SJCRH30 (cell line): ENCODE measurements at places on chromosomes 12 and 14.
A peak's percentile ranks its signal among the peaks of the same experiment; 100 is the strongest.

GRCh38 chr14:56120091-56120691 is 2.0 kb downstream of the PELI2 start:
- no peak overlapping the region; the same call in 1 of the 2 replicates for H3K27ac ChIP-seq
- H3K4me1 ChIP-seq: no peaks in the 10 kb centered on the region
- no peaks in the 10 kb centered on the region for H3K27me3 ChIP-seq
- peak; percentile 9 for DNase-seq

GRCh38 chr12:71878208-71878607 is 38.6 kb downstream of the TBC1D15 start:
- no peak for DNase-seq
- H3K27me3 ChIP-seq: no peaks in the 10 kb centered on the region
- H3K36me3 ChIP-seq: peaks cover 30% of the 10 kb centered on the region
- peaks cover 4% of the 10 kb centered on the region; the same call in 1 of the 2 replicates for H3K4me1 ChIP-seq
- H3K27ac ChIP-seq: no peak overlapping the region

- peaks cover 13% of the 10 kb centered on the region; the same call in 1 of the 2 replicates for H3K4me1 ChIP-seq
- H3K27me3 ChIP-seq: no peaks in the 10 kb centered on the region
- no peak overlapping the region for H3K4me3 ChIP-seq
- no peaks in the 10 kb centered on the region for H3K36me3 ChIP-seq
These were observed 14.0 kb downstream of the MANSC1 start for GRCh38 chr12:12336049-12336411.

GRCh38 chr12:29804019-29804418 is 20.3 kb upstream of the TMTC1 start:
- DNase-seq: peak; percentile 38
- no peak overlapping the region for H3K4me3 ChIP-seq
- no peaks in the 10 kb centered on the region for H3K27me3 ChIP-seq
- H3K36me3 ChIP-seq: no peaks in the 10 kb centered on the region
- H3K4me1 ChIP-seq: peaks cover 12% of the 10 kb centered on the region

DNA sequence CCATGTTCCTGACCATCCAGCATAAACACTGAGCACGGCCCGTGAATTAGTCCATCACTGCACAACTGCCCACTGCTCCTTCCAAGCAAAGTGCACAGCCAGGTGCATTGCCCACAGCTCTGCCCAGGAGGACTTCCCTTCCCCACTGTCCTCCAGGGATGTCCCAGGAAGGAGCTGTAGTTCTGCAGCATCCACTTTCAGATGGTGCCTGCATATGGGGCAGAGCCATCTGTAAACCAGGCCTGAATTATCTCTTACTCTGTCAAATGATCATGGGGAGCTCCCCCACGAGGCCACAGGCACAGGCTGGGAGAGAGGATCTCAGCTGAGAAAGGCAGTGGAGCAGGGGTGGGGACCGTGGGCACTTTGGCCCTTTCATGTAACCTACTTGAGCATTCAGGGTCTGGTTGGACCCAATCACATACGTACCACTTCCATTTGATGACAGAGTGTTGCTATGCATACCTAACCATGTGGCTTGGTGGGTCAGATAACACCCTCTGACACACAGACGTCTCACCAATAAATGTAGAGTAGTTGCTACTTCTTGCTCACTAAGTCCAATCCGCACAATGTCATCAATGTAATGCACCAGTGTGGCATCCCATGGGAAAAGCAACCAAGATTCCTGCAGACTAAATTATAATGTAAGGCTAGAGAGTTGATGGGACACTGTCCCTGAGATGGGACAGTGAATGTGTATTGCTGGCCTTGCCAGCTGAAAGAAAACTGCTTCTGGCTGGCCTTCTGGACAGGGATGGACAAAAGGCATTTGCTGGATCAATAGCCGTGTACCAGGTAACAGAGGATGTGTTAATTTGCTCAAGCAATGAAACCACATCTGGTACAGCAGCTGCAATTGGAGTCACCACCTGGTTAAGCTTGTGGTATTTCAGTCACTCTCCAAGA is 113.8 kb upstream of the C14orf180 start:
- no peak overlapping the region for H3K4me3 ChIP-seq
- no peak overlapping the region for H3K27ac ChIP-seq
- no peaks in the 10 kb centered on the region for H3K4me1 ChIP-seq

- no peaks in the 10 kb centered on the region for H3K27me3 ChIP-seq
- DNase-seq: no peak
- H3K36me3 ChIP-seq: no peaks in the 10 kb centered on the region
- no peaks in the 10 kb centered on the region for H3K4me1 ChIP-seq
- no peak overlapping the region for H3K4me3 ChIP-seq
- H3K27ac ChIP-seq: no peak overlapping the region
These were observed 75.2 kb downstream of the PRIMA1 start for GRCh38 chr14:93712838-93713724.

- H3K27ac ChIP-seq: no peak overlapping the region
- peaks cover 12% of the 10 kb centered on the region for H3K4me1 ChIP-seq
- H3K27me3 ChIP-seq: no peaks in the 10 kb centered on the region
- H3K36me3 ChIP-seq: no peaks in the 10 kb centered on the region
These were observed 321.0 kb downstream of the BCL11B start for GRCh38 chr14:98951031-98951430.

- no peak overlapping the region for H3K27ac ChIP-seq
- H3K36me3 ChIP-seq: no peaks in the 10 kb centered on the region
- no peaks in the 10 kb centered on the region for H3K27me3 ChIP-seq
- no peak for DNase-seq
These were observed 118.3 kb upstream of the SCAF11 start for GRCh38 chr12:46108721-46109120.

GRCh38 chr12:98228683-98229539 is 286.5 kb upstream of the TMPO start:
- H3K27me3 ChIP-seq: no peaks in the 10 kb centered on the region
- H3K4me1 ChIP-seq: no peaks in the 10 kb centered on the region
- H3K4me3 ChIP-seq: no peak overlapping the region
- no peak for DNase-seq
- no peaks in the 10 kb centered on the region for H3K36me3 ChIP-seq
- no peak overlapping the region for H3K27ac ChIP-seq

- no peak for DNase-seq
- peak overlapping the region; percentile 86; the same call in 1 of the 2 replicates for H3K27ac ChIP-seq
- H3K4me3 ChIP-seq: no peak overlapping the region
- H3K36me3 ChIP-seq: no peaks in the 10 kb centered on the region; the same call in 1 of the 2 replicates
- H3K4me1 ChIP-seq: peaks cover 52% of the 10 kb centered on the region
These were observed 58.0 kb downstream of the NUAK1 start for GRCh38 chr12:106080791-106081170.

DNA sequence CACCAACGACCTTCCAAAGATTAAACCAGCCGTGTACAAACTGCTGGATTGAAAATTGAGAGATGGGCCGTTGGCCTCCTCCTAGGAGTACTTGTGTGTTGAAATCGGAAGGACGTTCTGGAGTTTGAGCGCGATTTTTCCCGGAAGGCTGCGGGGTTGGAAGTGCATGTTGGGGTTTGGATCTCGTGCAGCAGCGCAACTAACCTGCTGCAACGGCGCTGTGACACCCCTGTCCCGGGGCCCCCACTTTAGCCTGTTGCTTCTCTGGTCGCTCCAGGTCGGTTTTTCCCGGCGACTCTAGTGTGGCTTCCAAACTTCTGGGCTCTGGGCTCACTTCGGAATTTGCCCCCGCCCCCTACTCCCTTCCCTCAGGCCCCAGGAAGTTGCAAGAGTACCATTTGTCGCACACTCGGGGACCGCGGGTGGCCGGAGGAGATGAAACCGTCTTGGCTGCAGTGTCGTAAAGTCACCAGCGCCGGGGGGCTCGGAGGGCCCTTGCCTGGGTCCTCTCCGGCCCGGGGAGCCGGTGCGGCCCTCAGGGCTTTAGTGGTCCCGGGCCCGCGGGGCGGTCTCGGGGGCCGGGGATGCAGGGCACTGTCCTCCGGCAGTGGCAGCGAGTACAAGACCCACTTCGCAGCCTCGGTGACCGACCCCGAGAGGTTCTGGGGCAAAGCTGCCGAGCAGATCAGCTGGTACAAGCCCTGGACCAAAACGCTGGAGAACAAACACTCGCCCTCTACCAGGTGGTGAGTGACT is at the start of gene ACSS3:
ACSS3 (plus strand) TSS at position 394 of the 756 bp plus-strand sequence; CDS start at position 436, 42 bp downstream.
- H3K36me3 ChIP-seq: no peaks in the 10 kb centered on the region
- H3K27ac ChIP-seq: peak within 1 kb of the TSS; percentile 58
- DNase-seq: peak; percentile 71
- peak within 1 kb of the TSS; percentile 92 for H3K4me3 ChIP-seq
- H3K27me3 ChIP-seq: no peaks in the 10 kb centered on the region

- no peaks in the 10 kb centered on the region for H3K27me3 ChIP-seq
- no peak for DNase-seq
- H3K36me3 ChIP-seq: peaks cover 8% of the 10 kb centered on the region
These were observed 54.0 kb downstream of the GPATCH2L start for GRCh38 chr14:76205708-76206107.

DNA sequence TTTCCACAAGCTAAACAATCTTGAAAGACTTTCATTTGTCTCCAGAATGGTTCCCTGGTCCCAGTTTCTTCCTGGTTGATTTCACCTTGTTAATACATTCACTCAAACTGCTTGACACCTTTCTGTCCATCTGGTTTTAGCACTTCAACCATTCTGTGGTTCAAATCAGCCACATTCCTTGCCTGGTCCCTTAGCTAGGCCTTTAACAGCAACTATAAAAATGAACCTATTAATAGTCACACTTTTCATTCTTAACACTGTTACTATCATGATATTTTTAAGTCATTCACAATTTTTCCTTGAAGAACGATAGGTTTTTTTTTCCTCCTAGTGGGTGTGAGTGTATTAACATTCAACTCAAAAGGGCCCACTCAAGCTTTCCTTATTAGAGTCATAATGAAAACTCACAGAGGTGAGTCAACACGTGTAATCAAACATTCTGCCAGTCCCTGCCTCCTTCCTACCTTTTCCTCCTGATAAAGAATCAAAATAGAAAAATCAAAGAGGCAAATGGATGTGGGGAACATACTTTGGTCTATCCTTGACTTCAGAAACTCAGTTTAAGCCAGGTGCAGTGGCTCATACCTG is 34.4 kb upstream of the CCNT1 start:
- H3K4me3 ChIP-seq: no peak overlapping the region
- no peaks in the 10 kb centered on the region for H3K36me3 ChIP-seq
- H3K27me3 ChIP-seq: no peaks in the 10 kb centered on the region; the same call in 1 of the 2 replicates
- H3K4me1 ChIP-seq: no peaks in the 10 kb centered on the region
- no peak overlapping the region for H3K27ac ChIP-seq
- no peak for DNase-seq

DNA sequence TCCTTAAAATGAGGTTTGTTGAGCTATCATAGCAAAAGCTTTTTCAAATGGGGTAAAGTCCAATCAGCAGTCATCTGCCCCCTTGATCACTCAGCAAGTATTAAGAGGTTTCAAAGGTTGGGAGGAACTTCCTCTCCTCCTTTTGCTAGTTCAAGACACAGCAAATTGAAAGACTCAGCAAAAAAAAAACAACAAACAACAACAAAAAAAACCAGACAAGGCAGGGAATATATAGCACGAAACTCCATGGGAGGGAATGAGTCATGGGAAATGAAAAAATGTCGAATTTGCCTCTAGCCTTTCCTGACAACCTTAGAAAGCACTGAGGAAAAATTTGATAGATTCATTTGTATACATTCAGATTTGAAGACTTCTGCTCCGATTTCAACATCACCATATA is 1.6 kb upstream of the SLC7A8 start:
- H3K27me3 ChIP-seq: peaks cover 23% of the 10 kb centered on the region
- no peak for DNase-seq
- H3K4me3 ChIP-seq: no peak overlapping the region

DNA sequence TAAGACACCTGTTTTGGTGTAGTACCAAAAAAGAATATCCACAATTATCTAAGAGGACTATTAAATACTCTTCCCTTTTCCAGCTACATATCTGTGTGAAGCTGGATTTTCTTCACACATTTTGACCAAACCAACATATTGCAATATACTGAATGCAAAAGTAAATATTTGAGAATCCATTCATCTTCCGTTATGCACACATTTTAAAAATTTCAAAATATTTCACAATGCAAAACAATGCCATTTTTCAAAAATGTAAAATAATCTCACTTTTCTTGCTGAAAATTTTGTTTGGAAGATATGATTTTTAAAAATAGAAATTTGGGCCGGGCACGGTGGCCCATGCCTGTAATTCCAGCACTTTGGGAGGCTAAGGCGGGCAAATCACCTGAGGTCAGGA is 133.9 kb upstream of the FUT8 start:
- H3K27ac ChIP-seq: no peak overlapping the region
- no peak overlapping the region for H3K4me3 ChIP-seq
- H3K36me3 ChIP-seq: no peaks in the 10 kb centered on the region
- no peaks in the 10 kb centered on the region for H3K27me3 ChIP-seq
- H3K4me1 ChIP-seq: no peaks in the 10 kb centered on the region

- H3K27me3 ChIP-seq: peaks cover 4% of the 10 kb centered on the region; the same call in 1 of the 2 replicates
- no peaks in the 10 kb centered on the region for H3K36me3 ChIP-seq
- H3K4me3 ChIP-seq: no peak overlapping the region
- H3K4me1 ChIP-seq: no peaks in the 10 kb centered on the region
- DNase-seq: peak; percentile 10
- H3K27ac ChIP-seq: no peak overlapping the region
These were observed 46.0 kb downstream of the MYO1H start for GRCh38 chr12:109393437-109394345.

DNA sequence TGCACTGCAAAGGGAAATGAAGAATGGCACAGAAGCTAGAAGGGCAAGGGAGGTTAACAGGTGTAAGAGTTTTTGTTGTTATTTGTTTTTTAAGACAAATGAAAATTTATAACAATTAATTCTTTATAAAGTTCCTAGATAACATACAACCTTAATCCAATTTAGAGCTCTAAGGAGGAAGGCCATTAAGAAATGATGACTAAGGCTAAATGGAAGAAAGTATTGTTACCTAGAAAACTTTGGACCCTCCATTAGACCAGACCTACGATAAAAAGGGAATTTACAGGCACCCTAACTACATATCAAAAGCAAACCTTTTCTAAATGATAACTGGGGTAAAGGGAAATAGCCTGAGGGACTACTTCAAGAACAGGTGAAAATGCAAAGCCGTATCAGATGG is 130.8 kb downstream of the PRKD1 start:
- no peaks in the 10 kb centered on the region for H3K27me3 ChIP-seq
- DNase-seq: no peak
- no peak overlapping the region for H3K4me3 ChIP-seq
- no peaks in the 10 kb centered on the region for H3K4me1 ChIP-seq

DNA sequence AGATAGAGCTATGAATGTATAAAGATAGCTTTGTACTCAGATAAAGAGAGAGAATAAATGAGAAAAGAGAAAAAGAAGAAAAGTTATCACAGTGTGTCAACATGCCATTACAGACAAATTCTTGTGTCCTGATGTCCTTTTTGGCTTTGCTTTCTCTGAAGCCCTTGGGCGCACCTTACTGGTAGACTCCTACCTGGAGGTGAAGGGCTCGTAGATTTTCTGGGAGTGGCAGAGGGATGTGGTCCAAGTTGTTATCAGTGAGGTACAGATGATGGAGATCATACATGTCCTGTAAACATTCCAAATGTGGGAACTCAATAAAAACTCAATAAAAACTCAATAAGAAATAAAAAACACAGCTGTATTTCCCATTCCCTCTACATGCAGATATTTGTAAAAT is 14.9 kb upstream of the CCER1 start:
- no peaks in the 10 kb centered on the region for H3K36me3 ChIP-seq
- H3K4me3 ChIP-seq: no peak overlapping the region
- no peaks in the 10 kb centered on the region for H3K4me1 ChIP-seq
- H3K27me3 ChIP-seq: no peaks in the 10 kb centered on the region
